Right atrium auricular region (tissue), 2 donors: ENCODE measurements at places on chromosomes 2 and 18. TPM values are rescaled to one million over a fixed set of nuclear protein-coding genes. Genes with fewer than 3 reads are reported as not detected.

GRCh38 chr2:226079671-226080181 lies 680.2 kb downstream of the NYAP2 start:
- DNase-seq = no peak

GRCh38 chr2:74186038-74186437 lies 7.4 kb upstream of the MOB1A start:
- DNase-seq = no peak

- DNase-seq = peak; percentile 89
Observed at GRCh38 chr2:44087036-44087713, 81.5 kb upstream of the PPM1B start.

- DNase-seq = no peak
Observed at GRCh38 chr18:3345452-3345851, 83.5 kb downstream of the MYL12B start.

GRCh38 chr18:22172120-22172582 lies 2.8 kb downstream of the GATA6 start:
- DNase-seq = no peak

DNA sequence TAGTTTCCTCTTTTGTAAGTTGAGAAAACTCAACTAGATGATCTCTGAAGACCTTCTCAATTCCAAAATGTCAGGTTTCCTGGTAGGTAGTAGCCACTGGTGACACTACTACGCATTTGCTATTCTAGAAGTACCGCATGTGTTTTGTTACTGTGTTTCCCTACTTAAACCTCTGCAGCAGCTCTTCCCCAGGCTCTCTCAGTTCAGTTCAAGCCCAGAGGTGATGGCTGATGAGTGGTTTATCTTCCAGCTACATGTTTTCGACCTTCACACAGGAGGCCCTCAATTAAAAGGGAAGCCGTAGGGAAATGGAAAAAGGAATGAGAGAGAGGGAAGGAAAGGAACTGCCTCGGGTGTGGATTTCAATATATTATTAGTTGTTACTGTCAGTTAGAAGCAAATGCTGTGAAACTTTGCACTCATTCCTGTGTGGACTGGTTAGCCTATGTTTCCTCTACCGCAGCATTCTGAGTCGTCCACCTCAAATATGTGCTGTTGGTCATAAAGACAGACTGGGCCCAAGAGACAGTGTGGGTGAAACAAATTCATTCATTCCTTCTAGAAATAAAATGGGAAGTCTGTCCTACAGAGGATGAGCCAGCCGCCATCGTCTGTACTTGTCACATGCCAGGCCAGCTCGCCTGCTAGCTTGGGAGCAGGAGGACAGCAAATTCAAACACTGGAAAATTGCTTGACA lies 455.2 kb upstream of the RAB12 start:
- DNase-seq = no peak

- DNase-seq = no peak
Observed at GRCh38 chr2:9288233-9288632, 81.6 kb downstream of the ASAP2 start.

GRCh38 chr2:221673248-221673647 lies 101.1 kb upstream of the EPHA4 start:
- DNase-seq = no peak

DNA sequence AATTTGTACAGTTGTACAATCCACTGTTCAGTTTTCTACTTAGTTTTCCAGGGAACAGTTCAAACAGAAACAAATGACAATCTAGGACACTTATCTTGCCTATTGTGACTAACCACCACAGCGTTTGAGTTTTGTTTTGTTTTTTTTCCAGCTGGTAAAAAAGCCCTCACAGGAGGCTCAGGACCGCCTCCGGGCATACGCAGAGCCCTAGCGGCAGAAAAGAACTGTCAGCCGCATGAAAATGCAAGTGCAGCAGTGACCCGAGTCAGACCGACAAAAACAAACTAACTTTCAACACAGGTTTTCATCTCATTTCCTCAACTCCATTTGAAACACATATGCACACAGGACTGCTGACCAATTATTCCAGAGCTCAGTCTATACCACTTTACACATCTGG lies 68.6 kb downstream of the STEAP3 start:
- DNase-seq = no peak

DNA sequence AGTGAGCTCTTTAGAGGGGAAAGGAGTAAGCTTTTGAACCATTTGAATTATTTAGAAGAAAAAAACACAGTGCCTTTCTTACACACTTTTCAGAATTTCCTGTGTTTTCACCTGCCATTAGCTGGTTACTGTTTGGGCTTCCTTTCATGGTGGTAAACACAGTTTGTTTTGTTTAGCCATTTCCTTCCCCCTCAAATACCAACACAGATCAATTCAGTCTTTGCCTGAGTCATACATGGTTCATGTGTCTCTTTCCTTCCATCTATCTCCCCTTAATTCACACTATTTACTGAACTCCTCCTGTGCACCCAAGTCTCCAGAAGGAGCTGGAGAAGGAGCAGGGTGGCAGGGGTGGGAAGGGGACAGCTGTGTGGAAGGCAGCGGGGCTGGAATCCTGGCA lies 45.0 kb downstream of the TCF7L1 start:
- no peak for DNase-seq

DNA sequence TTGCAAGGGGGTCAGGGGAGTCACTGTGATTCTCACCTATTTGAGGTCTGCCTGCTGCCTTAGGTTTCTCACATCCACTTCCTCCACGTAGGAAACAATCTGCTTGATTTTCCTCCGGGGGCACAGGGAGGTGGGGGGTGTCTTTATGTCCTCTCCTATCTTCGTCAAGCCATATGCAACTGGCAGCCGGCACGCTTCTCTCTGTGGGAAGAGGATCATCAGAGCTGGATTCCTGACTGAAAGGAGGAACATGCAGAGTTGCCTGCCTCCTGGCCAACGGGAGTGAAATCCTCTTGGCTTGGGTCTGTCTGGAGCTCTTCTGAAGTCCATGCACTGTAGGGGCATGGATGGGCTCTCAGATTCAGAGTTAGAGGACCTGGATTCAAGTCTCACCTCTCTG lies 43.1 kb upstream of the ACVR1 start:
- no peak for DNase-seq

GRCh38 chr2:120539937-120540718 lies 194.2 kb downstream of the INHBB start:
- DNase-seq = peak; percentile 92

- DNase-seq = no peak
Observed at GRCh38 chr2:105741174-105741573, 3.5 kb upstream of the NCK2 start.

- no peak for DNase-seq
Observed at GRCh38 chr2:105866216-105867185, 121.8 kb downstream of the NCK2 start.

DNA sequence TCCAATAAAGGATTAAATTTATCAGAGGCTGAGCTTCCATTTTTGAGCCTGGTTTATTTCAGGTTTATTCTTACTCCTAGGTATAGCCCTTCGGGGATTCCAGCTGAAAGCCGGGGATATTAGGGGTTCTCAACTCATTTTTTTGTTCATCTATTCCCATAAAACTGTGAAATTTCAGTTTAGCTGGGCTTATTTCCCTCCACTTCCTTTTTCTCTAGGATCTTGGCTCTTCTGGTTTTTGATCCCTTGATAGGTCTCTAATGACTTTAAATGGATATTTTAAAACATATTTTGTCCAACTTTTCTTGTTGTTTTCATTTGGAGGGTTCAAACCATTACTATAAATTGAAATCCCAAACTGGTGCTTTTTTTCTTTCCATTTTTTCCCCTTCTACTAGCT lies 23.6 kb upstream of the ZNF512 start:
- no peak for DNase-seq

GRCh38 chr2:145682546-145683157 lies 1162.7 kb upstream of the ZEB2 start:
- DNase-seq = no peak

Gene FBXO48
- total RNA-seq = 0.67 TPM

Gene TLX2
- not detected for total RNA-seq

Gene DAPL1
- not detected for total RNA-seq

Gene NGEF
- total RNA-seq = 1.4 TPM

Gene SLC5A7
- total RNA-seq = not detected

Gene KCTD1
- 44.4 TPM for total RNA-seq

Gene FOXD4L1
- not detected for total RNA-seq

Gene IL1F10
- not detected for total RNA-seq
